Natural killer cell treated with Interleukin-12 subunit alpha and Interleukin-12 subunit beta and Interleukin-15 and Interleukin-18, amount 100 ng/mL, for 72 hours (primary cell): ENCODE measurements at places on chromosomes 6 and 20. TPM values are rescaled to one million over a fixed set of nuclear protein-coding genes. Genes with fewer than 3 reads are reported as not detected.

Gene TRIM10
- total RNA-seq = not detected

DNA sequence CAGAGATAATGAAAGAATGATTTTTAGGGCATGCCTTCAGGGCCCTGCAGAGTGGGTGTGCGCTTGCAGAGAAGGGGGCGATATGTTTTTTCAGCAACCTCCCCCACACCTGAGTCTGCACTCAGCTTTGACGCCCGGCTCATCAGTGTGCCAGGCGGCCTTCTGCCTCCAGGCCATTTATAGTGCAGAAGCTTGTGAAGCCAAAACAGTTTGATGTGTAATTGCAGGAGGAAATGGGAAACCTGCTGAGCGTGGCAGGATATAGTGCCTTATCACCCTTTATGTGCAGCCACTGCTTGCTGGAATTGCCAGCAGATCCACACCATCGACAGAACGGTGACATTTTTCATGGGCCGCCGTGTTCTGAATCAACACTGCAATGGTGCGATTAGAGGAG lies 178.2 kb downstream of the CDH4 start:
- no peak overlapping the region for H3K27ac ChIP-seq
- peaks cover 3% of the 10 kb centered on the region for H3K27me3 ChIP-seq
- no peak for DNase-seq
- no peak overlapping the region for H3K4me3 ChIP-seq
- no peaks in the 10 kb centered on the region for H3K4me1 ChIP-seq

Gene KCNK16
- not detected for total RNA-seq

- DNase-seq = no peak
- no peaks in the 10 kb centered on the region for H3K4me1 ChIP-seq
- H3K27me3 ChIP-seq = peaks cover 22% of the 10 kb centered on the region
- no peak overlapping the region for H3K4me3 ChIP-seq
Observed at GRCh38 chr20:48165401-48165685, 380.1 kb upstream of the SULF2 start.

DNA sequence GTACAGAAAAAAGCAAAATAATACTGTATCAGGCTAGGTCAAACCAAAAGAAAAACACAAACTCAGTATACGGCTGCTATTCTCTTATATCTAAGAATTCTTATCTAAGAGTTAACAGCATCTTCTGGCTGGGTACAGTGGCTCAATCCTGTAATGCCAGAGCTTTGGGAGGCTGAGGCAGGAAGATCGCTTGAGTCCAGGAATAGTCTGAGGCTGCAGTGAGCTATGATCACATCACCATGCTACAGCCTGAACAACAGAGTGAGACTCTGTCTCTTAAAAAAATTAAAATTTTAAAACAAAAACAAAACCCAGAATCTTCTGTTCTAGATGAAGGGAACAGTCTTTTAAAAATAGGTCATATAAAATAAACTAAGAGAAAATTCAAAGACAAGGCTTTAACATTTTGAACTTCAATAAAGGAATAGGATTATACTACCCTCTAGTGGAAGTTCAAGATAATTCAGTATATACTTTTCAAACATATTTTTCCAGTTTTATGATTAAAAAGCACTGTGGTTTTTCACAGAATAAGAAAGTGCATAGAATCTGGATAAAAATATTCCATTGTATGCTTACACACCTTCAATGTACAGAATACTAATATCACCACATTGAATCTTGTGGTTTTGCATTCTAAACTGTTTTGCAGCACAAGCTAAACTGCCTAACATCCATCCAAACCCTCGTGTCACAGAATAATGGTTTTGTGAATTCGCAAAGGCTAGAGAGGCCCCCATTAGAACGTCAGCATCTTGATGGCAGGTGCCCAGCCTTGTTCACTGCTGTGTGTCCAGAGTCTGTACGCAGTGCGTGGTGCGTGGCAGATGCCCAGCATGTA lies 39.3 kb downstream of the DTNBP1 start:
- no peak overlapping the region for H3K27ac ChIP-seq
- no peaks in the 10 kb centered on the region for H3K36me3 ChIP-seq
- no peak for DNase-seq
- H3K4me3 ChIP-seq = no peak overlapping the region

DNA sequence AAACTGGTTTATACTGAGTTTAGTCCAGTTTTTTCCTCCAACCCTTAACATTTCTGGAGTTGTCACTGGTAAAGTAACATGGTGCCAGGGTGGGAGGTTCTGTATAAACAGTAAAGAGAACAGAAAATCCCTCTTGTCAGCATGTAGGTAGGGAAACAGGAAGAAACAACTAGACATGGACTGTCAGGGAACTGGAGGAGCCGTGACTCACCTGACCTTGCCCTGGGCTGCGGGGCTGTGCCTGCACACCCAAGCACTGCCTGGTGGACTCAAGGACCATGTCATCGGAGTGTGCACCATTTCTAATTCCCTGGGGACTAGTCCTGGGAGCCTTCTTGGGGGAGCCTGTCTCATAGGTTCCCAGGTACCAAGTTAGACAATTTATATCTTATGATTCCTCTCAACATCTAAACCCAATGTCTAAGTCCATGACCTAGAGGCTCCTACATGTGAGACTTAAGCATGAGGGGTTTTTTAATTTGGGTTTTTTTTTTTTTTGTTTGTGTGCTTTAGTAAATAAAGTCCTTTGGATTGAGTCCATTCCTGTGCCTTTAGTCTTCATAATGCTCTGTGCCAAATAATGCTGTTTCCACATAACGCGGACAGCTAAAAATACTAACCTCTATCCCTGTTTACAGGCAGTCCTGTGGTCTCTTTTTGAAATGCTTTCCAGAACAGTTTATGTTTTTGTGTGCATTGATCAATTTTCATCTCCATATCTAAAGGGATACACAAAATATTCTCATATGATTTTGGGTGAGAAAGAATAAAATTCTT lies 136.9 kb upstream of the SUPT3H start:
- H3K4me3 ChIP-seq = no peak overlapping the region
- no peaks in the 10 kb centered on the region for H3K4me1 ChIP-seq
- H3K27me3 ChIP-seq = no peaks in the 10 kb centered on the region
- peaks cover 6% of the 10 kb centered on the region for H3K36me3 ChIP-seq
- no peak for DNase-seq

Gene GPX5
- not detected for total RNA-seq

DNA sequence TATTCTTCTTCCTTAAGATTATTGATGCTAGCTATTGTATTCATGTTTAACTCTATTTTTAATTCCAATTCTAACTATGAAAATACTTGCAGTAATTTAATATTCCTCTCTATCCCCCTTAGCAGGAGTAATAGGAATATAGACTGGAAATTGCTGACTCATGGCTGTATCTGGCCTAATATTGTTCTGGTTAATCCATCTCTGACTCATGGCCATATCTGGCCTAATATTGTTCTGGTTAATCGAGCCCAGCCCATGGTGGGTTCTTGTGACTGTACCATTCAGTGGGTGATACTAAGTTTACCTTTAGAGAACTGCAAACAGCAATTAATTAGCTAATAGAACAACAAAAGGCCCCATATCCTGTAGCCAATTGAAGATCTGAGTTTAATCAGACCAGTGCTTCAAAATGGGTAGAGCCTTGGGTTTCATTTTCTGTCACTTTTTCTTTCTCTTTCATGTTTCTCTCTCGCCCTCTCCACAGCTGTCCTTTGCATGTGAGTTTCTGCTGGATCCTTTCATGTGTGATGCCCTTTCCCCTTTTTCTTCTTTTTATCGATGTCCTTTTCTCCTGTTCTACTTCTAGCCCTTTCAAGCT lies 50.6 kb downstream of the SLC22A3 start:
- H3K4me1 ChIP-seq = peaks cover 21% of the 10 kb centered on the region
- H3K27me3 ChIP-seq = peaks cover 8% of the 10 kb centered on the region
- peak overlapping the region; percentile 71 for H3K4me3 ChIP-seq
- peaks cover 10% of the 10 kb centered on the region for H3K36me3 ChIP-seq
- H3K27ac ChIP-seq = peak overlapping the region; percentile 75

Gene BANF2
- not detected for total RNA-seq

Gene HLA-G
- total RNA-seq = 3.3 TPM

Gene EYS
- 0.20 TPM for total RNA-seq

DNA sequence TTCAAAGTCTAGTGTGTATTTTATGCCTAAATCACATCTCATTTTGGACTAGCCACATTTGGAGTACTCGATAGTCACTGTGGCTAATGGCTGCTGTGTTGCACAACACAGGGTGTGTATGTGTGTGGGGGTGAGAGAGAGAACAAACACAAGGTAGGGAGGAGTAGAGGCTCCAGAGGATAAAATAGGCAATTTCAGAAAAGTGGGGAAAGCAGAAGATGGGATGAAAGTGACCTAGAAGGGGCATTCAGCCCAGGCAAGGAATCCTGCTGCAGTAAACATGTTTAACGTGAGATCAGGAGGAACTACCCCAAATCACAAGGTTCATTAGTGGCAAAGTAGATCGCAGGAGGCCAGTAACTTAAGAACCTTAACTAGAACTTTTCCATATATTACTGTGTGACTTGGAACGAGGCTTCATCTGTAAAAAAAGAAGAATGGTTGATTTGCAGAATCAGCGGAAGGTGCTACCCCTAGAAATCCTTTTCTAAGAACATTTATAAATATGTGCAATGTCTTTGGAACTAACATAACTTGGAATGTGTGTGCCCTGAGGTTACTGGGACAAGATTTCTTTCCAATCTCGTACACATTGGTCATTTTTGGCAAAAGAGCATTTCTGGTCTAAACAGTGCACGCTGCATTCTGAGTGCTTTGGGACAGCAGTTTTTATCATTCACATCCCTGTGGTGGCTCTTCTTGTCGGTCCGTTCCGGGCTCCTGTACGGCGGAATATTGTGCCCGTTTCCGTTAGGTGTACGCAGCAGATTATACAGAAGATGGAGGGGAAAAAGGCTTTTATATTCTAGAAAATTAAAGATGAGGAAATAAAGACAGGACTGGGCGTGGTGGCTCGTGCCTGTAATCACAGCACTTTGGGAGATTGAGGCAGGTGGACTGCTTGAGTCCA lies 2.6 kb downstream of the DUSP22 start:
- H3K27ac ChIP-seq = peak overlapping the region; percentile 8
- H3K4me3 ChIP-seq = peak overlapping the region; percentile 42
- peaks cover 50% of the 10 kb centered on the region for H3K4me1 ChIP-seq
- no peaks in the 10 kb centered on the region for H3K27me3 ChIP-seq

Gene RSPH9
- total RNA-seq = not detected

- H3K4me1 ChIP-seq = no peaks in the 10 kb centered on the region
- H3K4me3 ChIP-seq = no peak overlapping the region
- no peak overlapping the region for H3K27ac ChIP-seq
- H3K36me3 ChIP-seq = no peaks in the 10 kb centered on the region
Observed at GRCh38 chr20:41392871-41393704, 26.5 kb upstream of the EMILIN3 start.

Gene BTN1A1
- not detected for total RNA-seq

GRCh38 chr6:121042766-121043165 lies 291.5 kb downstream of the TBC1D32 start:
- no peak overlapping the region for H3K27ac ChIP-seq
- H3K4me1 ChIP-seq = no peaks in the 10 kb centered on the region
- no peaks in the 10 kb centered on the region for H3K36me3 ChIP-seq
- DNase-seq = no peak
- H3K4me3 ChIP-seq = no peak overlapping the region

DNA sequence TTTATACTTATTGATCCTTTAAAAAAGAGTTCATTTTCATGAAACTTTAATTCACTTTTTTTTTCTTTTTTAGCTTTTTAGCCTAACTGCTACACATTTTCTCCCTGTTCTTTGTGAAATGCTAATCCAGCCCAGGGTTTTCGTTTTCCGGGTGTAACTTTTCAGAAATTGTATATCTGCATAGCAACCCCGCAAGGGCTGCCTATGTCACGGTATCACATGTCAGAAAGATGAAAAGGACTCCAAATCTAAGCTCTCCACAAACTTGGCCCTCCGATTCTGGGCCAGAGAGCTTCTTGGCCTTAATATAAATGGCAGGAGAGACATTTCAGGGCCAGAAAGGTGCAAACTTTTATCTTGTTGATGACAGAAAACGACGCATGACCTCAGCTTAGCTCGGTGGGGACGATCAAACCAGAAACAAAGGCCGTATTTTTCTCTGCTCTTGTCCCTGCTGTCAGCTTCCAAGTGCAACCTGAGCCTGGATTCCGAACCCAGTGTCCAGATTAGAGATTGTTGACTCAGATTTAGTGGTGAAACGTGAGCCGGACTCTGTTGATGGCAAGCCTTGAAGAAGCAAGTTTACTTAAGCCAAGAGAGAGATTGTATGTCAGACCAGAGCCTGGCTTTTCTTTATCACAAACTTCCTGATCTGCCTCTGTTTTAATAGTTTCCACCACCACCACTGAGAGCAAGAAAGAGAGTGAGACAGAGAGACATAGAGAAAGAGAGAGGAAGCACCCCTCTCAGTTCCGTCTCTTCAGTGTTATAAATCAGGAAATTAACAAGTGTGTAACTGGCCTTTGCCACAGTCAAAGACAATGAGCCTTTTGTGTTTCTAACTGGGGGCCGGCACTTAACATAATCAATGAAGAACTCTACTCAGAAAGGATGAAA lies 157.8 kb downstream of the SCML4 start:
- no peaks in the 10 kb centered on the region for H3K36me3 ChIP-seq
- no peak for DNase-seq
- H3K4me1 ChIP-seq = peaks cover 12% of the 10 kb centered on the region
- no peak overlapping the region for H3K27ac ChIP-seq

GRCh38 chr20:20411402-20411801 lies 43.5 kb downstream of the INSM1 start:
- H3K4me1 ChIP-seq = no peaks in the 10 kb centered on the region
- DNase-seq = no peak

Gene SLC16A10
- total RNA-seq = 0.48 TPM

DNA sequence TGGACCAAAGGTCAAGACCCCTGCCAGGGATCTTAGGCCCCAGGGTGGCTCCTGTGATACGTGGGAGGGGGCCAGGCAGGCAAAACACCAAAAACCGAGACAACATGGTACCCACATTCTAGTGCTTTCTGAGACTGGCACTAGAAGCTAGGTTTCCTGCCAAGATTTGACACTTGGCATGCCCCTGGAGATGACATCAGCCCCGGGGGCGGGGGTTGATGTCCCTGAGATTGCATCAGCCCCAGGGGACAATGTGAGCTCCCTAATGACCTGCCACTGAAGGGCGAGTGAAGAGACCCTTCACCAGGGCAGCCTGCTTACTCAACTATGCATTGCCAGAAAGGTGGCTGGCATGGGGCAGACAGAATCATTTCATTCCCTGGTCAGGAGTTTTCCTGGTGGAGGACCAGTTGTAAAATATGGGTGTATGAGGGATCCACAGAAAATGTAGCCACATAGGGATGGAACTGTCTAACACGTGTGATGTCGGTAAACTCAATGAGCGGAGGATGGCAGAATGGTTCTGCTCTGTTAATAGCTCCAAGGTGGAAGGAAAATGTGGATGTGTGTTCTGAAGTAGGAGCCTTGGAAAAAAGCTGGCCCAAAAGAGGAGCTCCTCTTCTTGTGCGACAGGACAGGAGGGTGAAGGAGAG lies 219.7 kb downstream of the UNC5CL start:
- peaks cover 10% of the 10 kb centered on the region for H3K27me3 ChIP-seq
- no peaks in the 10 kb centered on the region for H3K4me1 ChIP-seq
- DNase-seq = no peak
- no peak overlapping the region for H3K4me3 ChIP-seq
- H3K36me3 ChIP-seq = no peaks in the 10 kb centered on the region
- H3K27ac ChIP-seq = peak overlapping the region; percentile 36

Gene NKAIN4
- total RNA-seq = not detected

Gene KIAA1755
- total RNA-seq = not detected

- H3K4me3 ChIP-seq = no peak overlapping the region
- no peaks in the 10 kb centered on the region for H3K36me3 ChIP-seq
- no peak overlapping the region for H3K27ac ChIP-seq
- no peak for DNase-seq
Observed at GRCh38 chr20:51668515-51668914, 99.7 kb downstream of the ATP9A start.
